ENCODE measurements at places on chromosomes 12 and 14. TPM values are rescaled to one million over a fixed set of nuclear protein-coding genes. Genes with fewer than 3 reads are reported as not detected.

PTPRO gene
- total RNA-seq = 2.6 TPM

RAD9B gene
- total RNA-seq = 2.3 TPM

P2RX2 gene
- not detected for total RNA-seq

INHBC gene
- total RNA-seq = not detected

DBX2 gene
- total RNA-seq = not detected

FOXN4 gene
- not detected for total RNA-seq
